ENCODE measurements at places on chromosomes 16 and 17.

DNA sequence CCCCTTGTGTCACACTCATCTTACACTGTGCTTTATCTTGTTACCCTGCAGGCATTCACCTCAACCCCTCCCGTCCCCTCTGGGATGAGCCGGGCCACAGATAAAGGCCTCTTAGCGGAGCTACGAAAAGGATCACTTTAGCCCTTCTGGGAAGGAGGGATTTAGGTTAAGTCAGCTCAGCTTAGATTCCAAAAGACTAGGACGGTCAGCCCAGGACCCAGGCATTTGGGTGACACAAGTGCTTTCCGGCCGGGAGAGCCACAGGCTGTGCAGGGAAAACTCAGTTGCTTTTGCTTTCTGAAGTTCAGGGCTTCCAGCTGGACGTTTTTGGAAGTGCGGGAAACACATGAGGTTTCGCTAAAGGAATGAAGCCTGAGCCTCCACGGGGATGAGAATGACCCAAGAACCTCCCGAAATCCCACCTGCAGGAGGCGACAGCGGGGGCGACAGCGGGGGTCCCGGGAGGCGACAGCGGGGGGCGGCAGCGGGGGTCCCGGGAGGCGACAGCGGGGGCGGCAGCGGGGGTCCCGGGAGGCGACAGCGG, 11.6 kb upstream of the METRNL start:
- no peak for DNase-seq

- DNase-seq, result no peak
Observed at GRCh38 chr16:85602402-85603202, 10.5 kb upstream of the GSE1 start.

- DNase-seq, result peak; percentile 94
Observed at GRCh38 chr17:31877911-31878702, 19.1 kb upstream of the COPRS start.

GRCh38 chr17:39084558-39084957, 66.9 kb downstream of the PLXDC1 start:
- DNase-seq, result no peak

DNA sequence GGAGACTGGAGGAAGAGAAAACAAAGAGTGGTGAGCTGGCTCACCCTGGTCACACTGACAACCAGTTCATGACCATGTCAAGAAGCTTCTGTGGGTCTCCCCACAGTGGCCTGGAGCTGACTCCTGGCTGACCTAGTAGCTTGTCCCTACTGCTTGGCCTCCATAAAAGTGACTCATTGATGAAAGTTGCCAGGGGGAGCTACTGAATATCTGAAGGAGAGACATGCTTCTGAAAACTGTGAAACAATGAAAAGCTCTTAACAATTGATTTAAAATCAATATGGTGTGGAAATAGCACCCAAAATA, 22.0 kb downstream of the SMPD3 start:
- no peak for DNase-seq

DNA sequence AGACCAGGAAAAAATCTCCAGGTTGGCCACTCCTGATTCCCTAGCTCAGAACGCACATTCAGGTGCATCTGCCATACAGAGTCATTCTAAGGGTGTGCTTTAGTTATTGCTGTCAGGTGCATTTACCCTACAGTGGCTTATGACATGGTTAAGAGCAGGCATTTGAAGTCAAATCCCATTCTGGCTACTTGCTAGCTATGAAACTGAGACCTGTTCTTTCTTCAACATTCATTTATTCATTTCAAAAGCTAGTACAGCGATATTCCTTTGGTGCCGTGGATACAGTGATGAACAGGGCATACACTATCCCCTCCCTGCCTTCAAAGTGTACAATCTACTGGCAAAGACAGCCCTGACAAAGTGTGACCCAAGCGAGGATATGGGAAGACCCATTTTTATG, 508.3 kb downstream of the NPIPA7 start:
- DNase-seq, result no peak

DNA sequence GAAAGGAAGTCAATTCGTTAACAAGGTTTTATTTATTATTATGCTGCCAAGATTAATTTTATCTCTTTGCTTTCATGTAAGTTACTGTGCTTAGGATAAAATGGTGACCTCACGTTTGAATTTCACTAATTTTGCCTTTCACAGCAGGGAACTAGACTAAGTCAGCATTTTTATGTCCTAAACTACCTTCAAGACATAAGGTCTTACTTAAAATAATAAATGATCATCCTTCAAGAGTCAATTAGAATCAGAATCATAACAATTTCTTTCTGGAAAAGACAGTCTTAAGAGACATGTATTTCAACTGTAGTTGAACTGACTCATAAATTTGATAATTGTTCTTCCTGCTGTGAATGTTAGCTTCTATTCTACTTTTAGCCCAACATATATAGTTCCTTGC, 893.8 kb downstream of the KCNJ2 start:
- peak; percentile 43 for DNase-seq

DNA sequence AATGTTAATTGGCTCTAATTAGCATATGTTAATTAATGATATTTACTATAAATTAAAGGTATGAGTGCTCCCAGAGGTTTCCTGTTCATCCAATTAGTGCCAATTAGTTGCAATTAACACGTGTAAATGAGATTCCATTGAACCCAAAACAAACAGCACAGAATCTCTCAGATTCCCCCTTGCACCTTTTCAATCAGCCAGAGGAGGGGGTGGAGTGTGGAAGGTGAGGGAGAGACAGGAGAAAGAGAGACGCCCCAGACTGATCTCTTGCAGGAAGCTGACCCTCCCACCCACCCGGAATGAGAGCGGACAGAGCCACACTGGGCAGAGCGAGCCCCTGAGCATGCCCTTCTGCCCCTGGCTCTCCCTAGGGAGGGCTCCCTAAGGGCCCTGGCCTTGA, 24.1 kb upstream of the LHX1 start:
- DNase-seq, result no peak

DNA sequence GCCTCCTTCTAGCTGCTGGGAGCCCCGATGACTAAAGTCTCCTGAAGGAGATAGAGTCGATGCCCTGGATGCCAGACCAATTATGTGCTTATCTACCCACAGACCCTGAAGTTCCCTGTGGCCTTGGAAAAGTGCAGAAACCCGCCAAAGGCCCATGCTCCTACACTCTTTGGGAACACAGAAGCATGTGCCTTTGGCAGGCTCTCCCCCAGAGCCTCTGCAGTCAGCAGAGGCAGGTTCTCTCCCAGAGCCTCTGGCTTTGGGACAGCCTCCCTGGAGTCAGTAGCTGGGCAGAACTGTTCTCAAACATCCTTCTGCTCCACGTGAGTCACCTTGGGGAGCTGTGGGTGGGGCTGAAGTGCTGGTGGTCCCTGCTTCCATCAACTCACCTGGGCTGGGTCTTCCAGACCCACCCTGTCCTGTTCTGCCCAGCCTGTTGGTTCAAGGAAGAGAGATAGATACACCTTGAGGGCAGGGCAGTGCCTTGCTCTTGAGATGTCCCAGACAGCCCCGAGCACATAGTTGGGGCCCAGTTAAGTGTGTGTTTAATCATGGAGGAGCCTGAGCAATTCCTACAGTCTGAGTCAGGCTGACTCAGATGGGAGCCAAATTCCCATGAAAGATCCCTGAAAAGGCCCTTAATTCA, 3.2 kb upstream of the CDK5RAP3 start:
- DNase-seq, result no peak

DNA sequence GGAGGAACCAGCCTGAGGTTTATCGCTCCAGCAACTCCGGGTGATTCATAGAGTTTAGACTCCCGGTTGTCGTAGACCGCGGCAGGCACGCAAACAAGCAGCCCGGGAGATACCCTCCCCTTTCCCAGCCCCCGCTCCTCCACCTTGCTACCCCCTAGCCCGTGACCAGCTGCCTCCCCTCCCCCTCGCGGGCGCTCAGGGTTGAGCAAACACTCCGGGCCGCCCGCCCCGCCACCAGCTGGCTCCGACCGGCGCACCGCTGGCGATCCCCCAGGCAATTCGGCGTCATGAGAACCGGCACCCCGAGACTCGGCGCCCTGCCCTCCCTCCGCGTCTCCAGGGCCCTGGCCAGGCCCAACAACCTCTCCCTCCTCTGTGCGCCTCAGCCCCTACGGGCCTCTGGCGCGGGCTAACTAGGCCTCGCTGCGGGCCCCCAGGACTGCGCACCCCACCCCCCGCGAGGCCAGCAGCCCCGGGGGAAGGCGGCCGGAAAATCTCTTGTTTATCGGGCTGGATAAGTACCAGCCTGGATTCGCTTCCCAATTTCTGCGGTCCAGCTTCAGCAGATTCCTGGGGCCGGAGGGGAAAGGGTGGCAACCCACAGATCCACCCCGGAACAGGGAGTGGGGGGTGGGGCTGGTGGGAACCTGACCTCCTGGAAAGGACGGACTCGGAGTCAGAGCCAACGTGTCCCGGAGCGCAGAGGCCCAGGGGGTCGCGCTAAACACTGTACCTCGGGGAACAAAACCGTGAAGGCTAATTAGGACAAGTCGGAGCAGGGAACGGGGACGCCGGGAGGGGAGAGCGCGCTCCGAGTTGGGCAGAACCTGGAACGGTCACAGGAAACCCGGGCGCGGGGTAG, 951 bp upstream of the GPRC5C start:
- no peak for DNase-seq

GRCh38 chr16:80066805-80067580, 466.5 kb upstream of the MAF start:
- DNase-seq, result no peak

DNA sequence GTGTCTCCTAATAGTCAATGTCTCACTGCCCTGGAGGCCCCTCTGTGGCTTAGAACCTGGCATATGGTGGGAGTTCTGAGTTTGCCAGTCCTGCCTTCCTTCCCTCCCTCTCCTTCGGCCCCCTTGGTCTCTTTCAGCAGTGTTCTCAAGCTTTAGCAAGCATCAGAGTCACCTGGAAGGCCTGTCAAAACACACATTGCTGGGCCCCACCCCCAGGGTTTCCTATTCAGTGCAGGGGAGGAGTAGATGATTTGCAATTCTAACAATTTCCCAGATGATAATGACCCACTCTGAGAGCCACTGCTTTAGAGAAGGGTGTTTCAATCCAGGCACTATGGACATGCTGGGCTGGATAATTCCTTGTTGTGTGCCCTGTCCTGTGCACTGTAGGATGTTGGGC, 26.4 kb upstream of the TMEM220 start:
- no peak for DNase-seq

GRCh38 chr16:23557779-23558702, 514 bp downstream of the UBFD1 start:
- DNase-seq, result no peak

All from brain pericyte (primary cell).